ENCODE measurements at places on chromosomes 3 and 15. TPM values are rescaled to one million over a fixed set of nuclear protein-coding genes. Genes with fewer than 3 reads are reported as not detected.
A peak's percentile ranks its signal among the peaks of the same experiment; 100 is the strongest.

- no peaks in the 10 kb centered on the region for H3K27me3 ChIP-seq
- peaks cover 5% of the 10 kb centered on the region for H3K4me1 ChIP-seq
- H3K36me3 ChIP-seq = no peaks in the 10 kb centered on the region
- no peak overlapping the region for H3K4me3 ChIP-seq
- no peak overlapping the region for H3K27ac ChIP-seq
Observed at GRCh38 chr15:23073890-23074646, 34.7 kb upstream of the TUBGCP5 start.

CHRM5 gene
- not detected for total RNA-seq

DNA sequence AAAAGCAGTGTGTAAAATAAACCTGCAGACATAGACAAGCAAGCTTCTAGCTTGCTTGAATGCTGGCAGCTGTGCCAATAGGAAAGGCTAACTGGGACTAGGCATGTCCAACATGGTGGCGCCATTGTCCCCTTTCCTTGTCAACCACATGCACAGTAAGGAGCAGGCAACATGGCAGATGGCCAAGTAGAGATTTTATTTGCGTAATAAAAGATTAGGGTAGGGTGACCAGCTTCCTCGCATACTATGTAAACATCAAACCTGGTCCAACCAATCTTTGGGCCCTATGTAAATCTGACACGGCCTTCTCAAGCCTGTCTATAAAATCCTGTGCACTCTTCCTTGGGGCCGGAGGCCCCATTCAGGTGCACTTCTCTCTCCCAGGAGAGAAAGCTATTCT lies 575.4 kb upstream of the GOLIM4 start:
- no peaks in the 10 kb centered on the region for H3K36me3 ChIP-seq
- H3K27me3 ChIP-seq = no peaks in the 10 kb centered on the region
- no peak for DNase-seq
- H3K4me1 ChIP-seq = no peaks in the 10 kb centered on the region
- H3K27ac ChIP-seq = no peak overlapping the region

- H3K36me3 ChIP-seq = peaks cover 50% of the 10 kb centered on the region
- no peaks in the 10 kb centered on the region for H3K27me3 ChIP-seq
- no peak overlapping the region for H3K4me3 ChIP-seq
- no peak for DNase-seq
Observed at GRCh38 chr3:47590216-47590615, 11.6 kb upstream of the CSPG5 start.

GRCh38 chr15:29156521-29156920 lies 113.1 kb downstream of the NSMCE3 start:
- no peak overlapping the region for H3K27ac ChIP-seq
- H3K4me3 ChIP-seq = no peak overlapping the region
- DNase-seq = no peak
- no peaks in the 10 kb centered on the region for H3K27me3 ChIP-seq
- no peaks in the 10 kb centered on the region for H3K36me3 ChIP-seq
- H3K4me1 ChIP-seq = no peaks in the 10 kb centered on the region

CHAC1 gene
- total RNA-seq = 1.2 TPM

DNA sequence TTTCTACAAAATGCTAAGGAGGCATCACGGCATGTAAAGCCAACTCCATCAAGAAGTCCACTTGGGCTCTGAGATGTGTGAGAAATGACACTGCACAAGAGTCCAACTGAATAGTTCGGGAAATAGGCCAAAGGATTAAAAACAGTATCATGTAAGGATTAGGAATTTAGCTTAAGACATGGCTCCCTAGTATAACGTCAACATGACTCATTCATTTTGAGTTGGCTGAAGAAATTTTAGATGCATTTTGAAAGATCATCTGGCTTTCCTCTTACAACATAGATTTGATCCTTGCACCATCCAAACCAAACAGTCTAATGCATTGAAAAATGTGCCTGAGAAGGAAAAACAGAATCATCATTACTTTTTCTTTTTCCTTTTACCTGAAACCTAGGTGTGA lies 109.3 kb upstream of the MME start:
- H3K36me3 ChIP-seq = no peaks in the 10 kb centered on the region
- H3K4me1 ChIP-seq = no peaks in the 10 kb centered on the region
- no peak for DNase-seq
- H3K27ac ChIP-seq = no peak overlapping the region

ADCY5 gene
- 201 TPM for total RNA-seq

DNA sequence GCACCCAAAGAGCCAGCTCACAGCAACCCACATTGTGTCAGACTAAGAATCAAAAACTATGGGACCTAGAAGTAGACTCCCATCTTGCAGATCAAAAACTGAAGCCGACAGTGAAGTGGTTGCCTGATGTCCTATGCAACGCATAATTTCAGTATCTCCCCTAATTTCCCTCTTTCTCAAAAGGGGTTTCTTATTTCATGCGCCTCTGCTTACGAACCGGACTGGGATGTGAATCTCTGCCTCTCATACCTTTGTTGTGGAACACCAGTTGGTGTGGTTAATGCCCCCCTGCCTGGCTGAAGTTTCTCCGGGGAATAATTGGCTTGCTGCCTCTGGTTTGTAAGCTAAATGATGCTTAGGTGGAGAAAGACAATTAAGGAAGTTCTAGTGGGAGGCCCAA lies 514 bp upstream of the FAM174B start:
- H3K36me3 ChIP-seq = no peaks in the 10 kb centered on the region
- H3K27me3 ChIP-seq = no peaks in the 10 kb centered on the region
- H3K4me1 ChIP-seq = peaks cover 45% of the 10 kb centered on the region
- H3K27ac ChIP-seq = peak overlapping the region; percentile 69
- H3K4me3 ChIP-seq = peak overlapping the region; percentile 71

- H3K27me3 ChIP-seq = no peaks in the 10 kb centered on the region
- H3K4me1 ChIP-seq = no peaks in the 10 kb centered on the region
- no peak for DNase-seq
Observed at GRCh38 chr15:34133511-34133910, 31.6 kb downstream of the PGBD4 start.

- H3K4me3 ChIP-seq = no peak overlapping the region
- H3K36me3 ChIP-seq = no peaks in the 10 kb centered on the region
- H3K27me3 ChIP-seq = no peaks in the 10 kb centered on the region
- H3K4me1 ChIP-seq = no peaks in the 10 kb centered on the region
Observed at GRCh38 chr3:69368129-69368741, 17.7 kb downstream of the FRMD4B start.

OXTR gene
- total RNA-seq = 0.84 TPM

NUP210 gene
- 5.2 TPM for total RNA-seq

ZNF385D gene
- total RNA-seq = 8.1 TPM

DNA sequence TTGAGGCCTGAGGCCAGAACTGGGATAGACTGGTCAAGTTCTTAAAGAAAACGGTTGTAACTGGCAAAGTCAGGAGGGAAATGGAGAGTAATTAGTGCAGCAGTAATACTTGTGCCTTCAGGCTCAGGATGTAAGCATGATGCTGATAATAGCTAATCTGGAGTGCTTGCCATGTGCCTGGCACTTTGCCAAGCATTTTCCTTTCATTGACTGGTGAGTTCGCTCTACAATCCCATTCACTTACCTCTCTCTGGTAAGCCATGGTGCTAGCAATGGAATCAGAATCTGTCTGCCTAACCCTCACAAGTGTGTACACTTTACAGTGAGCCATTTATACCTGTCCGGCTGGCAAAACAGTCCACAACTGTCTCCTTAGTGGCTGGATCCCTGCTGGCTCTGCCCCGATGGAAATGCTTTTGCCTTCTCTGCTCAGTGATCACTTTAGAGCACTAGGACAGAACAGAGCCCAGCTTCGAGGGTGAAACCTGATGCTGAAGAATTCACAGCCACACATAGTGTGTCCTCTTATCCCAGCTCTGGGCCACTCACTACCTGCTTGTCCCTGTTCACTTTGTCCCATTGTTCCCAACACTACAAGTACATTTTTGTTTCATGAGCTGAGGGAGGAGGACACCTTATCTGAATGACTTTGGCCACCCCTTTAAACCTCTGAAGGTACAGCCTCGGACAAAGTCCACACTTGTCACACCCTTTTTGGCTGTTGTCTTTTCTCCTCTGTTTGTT lies 10.3 kb downstream of the CHP1 start:
- peaks cover 9% of the 10 kb centered on the region for H3K4me1 ChIP-seq
- H3K36me3 ChIP-seq = peaks cover 41% of the 10 kb centered on the region
- DNase-seq = no peak
- H3K27ac ChIP-seq = no peak overlapping the region
- H3K27me3 ChIP-seq = no peaks in the 10 kb centered on the region

- H3K36me3 ChIP-seq = no peaks in the 10 kb centered on the region
- no peak for DNase-seq
- no peaks in the 10 kb centered on the region for H3K27me3 ChIP-seq
- H3K4me3 ChIP-seq = no peak overlapping the region
- no peaks in the 10 kb centered on the region for H3K4me1 ChIP-seq
Observed at GRCh38 chr3:42712688-42713372, 10.2 kb upstream of the HHATL start.

FBXL22 gene
- 52.7 TPM for total RNA-seq

DNA sequence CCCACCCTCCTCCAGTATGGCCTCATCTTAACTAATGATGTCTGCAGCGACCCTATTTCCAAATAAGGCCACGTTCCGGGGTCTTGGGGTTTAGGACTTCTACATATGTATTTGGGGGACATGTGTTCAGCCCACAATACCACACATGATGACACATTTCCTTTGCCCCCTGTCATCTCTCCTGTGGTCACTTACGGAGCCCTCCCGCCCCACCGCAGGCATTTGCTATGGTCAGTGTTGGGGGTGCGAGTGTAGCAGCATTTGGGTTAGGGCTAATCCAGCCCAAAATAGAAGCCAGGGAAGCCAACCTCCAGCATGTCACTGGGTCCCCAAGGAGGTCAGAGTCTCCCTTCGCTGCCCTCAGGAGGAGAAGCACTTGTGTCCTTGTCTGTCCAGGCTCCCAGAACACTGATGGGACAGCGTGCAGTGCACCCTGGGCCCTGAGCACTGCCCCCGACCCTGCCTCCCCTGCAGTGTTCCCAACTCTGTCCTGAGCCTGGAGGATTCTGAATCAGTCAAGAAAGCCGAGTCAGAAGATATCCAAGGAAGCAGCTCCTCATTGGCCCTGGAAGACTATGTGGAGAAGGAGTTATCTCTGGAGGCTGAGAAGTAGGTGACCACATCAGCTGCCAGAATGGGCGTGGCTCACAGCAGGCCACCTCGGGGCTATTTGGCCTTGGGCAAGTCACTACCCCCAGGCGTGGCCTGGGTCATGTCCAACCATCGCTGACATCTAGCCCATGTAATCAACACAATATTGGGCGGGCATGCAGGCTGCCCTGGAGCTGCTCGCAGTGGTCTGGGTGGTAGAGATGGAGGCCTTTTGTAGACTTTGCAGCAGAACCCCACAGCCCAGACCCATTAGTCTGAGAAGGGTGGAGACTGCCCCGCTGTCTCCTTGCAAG lies 46.9 kb upstream of the FGD5 start:
- no peaks in the 10 kb centered on the region for H3K4me1 ChIP-seq
- no peak overlapping the region for H3K4me3 ChIP-seq
- H3K36me3 ChIP-seq = no peaks in the 10 kb centered on the region
- no peak overlapping the region for H3K27ac ChIP-seq

ZBTB38 gene
- 170 TPM for total RNA-seq

TATDN2 gene
- total RNA-seq = 17.9 TPM

ATXN7 gene
- total RNA-seq = 20.9 TPM

FOXL2NB gene
- not detected for total RNA-seq

DNA sequence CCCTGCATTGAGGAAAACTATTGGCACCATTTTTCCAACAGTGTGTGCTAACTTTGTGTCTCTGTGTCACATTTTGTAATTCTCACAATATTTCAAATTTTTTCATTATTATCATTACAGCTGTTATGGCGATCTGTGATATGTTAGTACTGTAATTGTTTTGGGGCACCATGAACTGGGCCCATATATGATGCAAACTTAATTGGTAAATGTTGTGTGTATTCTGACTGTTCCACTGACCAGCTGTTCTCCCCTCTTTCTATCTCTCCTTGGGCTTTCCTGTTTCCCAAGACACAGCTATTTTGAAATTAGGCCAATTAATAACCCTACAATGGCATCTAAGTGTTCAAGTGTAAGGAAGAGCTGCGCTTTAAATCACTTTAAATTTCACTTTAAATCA lies 2.2 kb upstream of the CYP8B1 start:
- no peaks in the 10 kb centered on the region for H3K36me3 ChIP-seq
- no peak overlapping the region for H3K27ac ChIP-seq
- DNase-seq = no peak
- H3K4me3 ChIP-seq = no peak overlapping the region

GRCh38 chr3:135181408-135181807 lies 386.3 kb downstream of the EPHB1 start:
- DNase-seq = no peak
- H3K27me3 ChIP-seq = no peaks in the 10 kb centered on the region
- no peaks in the 10 kb centered on the region for H3K36me3 ChIP-seq
- no peak overlapping the region for H3K4me3 ChIP-seq
- no peak overlapping the region for H3K27ac ChIP-seq

DNA sequence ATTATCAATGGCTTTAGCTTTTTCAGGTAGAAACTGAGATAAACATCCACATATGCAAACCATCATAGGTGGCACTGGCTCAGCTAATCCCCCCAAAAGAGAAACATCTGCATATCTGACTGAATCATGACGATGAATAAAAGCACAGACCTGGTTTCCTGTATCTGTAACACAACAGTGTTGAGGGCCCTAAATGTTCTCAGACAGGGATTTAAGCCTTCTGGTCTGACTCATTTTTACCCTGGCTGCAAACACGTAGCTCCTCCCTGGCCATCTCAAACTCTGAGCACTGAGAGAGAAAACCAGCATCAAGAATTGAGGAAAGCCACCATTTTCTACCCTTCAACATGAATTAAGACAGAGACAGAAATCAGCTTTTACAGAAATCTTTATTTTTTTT lies 35.2 kb downstream of the GLB1 start:
- H3K27me3 ChIP-seq = no peaks in the 10 kb centered on the region
- peaks cover 10% of the 10 kb centered on the region for H3K4me1 ChIP-seq
- H3K4me3 ChIP-seq = no peak overlapping the region

GRCh38 chr3:134004841-134005240 lies 24.9 kb downstream of the SLCO2A1 start:
- H3K4me1 ChIP-seq = no peaks in the 10 kb centered on the region
- no peak for DNase-seq
- H3K36me3 ChIP-seq = no peaks in the 10 kb centered on the region
- H3K4me3 ChIP-seq = no peak overlapping the region
- no peak overlapping the region for H3K27ac ChIP-seq

GRCh38 chr3:98573181-98573728 lies 20.2 kb downstream of the CPOX start:
- no peak overlapping the region for H3K27ac ChIP-seq
- H3K36me3 ChIP-seq = peaks cover 13% of the 10 kb centered on the region
- no peaks in the 10 kb centered on the region for H3K27me3 ChIP-seq

Measured in esophagus muscularis mucosa (tissue), 4 donors.